ENCODE measurements at places on chromosomes 3 and 15.

DNA sequence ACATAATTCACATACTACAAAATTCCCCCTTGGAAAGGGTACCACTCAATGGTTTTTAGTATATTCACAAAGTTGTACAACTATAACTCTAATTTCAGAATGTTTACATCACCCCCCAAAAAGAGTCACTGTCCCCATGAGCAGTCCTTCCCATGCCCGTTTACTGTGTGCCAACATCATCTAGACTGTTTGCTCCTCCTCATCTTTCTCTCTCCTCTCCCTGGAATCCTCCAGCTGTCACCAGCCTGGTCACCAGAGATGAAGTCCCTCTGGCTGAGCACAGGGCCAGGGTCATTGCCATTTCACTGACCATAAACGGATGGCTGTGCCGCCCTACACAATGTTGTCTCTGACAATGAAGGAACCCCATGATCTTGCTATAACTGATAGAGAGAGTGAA lies 45.2 kb downstream of the C2CD4B start:
- no peaks in the 10 kb centered on the region for H3K36me3 ChIP-seq
- H3K27ac ChIP-seq: peak overlapping the region; percentile 79
- H3K27me3 ChIP-seq: no peaks in the 10 kb centered on the region
- DNase-seq: no peak
- H3K4me1 ChIP-seq: peaks cover 11% of the 10 kb centered on the region

DNA sequence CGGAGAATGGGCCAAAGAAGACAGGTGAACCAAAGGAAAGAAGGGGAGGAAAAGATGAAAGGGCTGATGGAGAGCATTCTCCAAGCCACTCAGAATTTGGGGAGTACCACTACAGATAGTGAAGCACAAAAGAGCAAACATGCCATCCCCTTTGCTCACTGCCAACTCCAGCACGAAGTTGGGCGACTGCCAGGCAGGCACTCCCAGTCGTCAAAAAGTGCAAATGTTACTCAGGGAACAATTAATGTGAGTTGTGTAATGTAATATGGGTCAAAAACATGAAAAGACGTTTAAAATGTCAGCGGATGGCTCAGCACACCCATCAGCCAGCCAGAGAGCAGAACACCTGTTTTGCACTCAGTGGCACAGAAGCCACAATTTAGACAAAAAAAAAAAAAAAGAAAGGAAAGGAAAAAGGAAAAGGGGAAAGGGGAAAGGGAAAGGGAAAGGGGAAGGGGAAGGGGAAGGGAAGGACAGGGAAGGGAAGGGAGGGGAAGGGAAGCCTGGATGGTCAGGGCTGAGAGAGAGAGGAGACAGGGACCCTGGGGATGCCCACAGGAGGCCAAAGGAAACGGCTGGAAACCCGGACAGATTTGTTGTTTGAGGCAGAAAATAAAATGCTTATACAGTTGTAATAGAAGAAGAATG lies 82.7 kb downstream of the COL8A1 start:
- no peaks in the 10 kb centered on the region for H3K27me3 ChIP-seq
- H3K4me3 ChIP-seq: no peak overlapping the region
- peaks cover 5% of the 10 kb centered on the region for H3K4me1 ChIP-seq
- DNase-seq: no peak
- H3K36me3 ChIP-seq: no peaks in the 10 kb centered on the region
- no peak overlapping the region for H3K27ac ChIP-seq

DNA sequence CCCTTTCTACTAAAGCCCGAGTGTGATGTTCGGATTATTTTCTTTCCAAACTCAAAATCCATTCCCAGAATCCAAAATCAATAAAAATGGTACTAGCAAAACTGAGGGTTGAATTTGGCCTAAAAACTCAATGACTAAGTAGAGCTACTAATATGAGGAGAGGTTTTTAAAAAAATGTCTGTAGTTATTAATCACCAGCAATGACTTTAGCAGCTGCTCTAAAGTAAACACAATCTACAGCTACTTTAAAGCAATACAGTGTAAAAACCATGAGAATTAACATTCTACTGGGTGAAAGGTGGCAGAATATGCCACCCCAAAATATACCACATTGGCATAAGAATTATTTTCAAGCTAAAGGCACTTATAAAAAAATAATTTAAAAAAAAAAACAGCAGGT lies 23.5 kb downstream of the FHIT start:
- no peak for DNase-seq
- no peak overlapping the region for H3K4me3 ChIP-seq
- H3K4me1 ChIP-seq: no peaks in the 10 kb centered on the region
- no peak overlapping the region for H3K27ac ChIP-seq
- no peaks in the 10 kb centered on the region for H3K36me3 ChIP-seq
- no peaks in the 10 kb centered on the region for H3K27me3 ChIP-seq

DNA sequence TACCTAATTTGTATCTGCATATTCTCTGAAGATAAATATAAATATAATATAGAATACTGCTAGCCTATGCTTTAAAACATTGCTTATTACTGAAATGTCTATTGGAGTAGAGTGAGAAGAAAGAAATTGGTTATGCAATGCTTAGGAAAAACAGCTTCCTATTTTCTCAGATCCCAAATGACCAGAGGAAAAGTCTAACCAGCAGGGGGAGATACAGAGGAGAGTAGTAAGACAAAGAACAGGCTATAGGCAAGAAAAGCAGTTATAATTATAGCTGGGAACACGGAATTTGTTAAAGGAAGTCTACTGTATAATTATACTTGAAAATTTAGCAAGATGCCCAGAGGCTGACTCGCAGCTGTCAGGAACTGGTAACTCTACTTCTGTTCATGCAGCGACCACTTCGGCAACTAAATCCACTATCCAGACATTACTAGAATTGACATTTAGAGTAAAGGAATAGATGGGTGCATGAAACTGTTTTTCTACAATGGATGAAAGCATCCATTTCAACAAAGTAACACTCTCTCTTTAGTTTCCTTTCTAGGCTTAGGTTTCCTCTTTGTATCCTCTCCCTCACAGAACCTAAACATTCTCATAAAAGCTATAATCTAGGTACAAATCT lies 97.2 kb downstream of the TBC1D5 start:
- H3K27ac ChIP-seq: no peak overlapping the region
- peaks cover 4% of the 10 kb centered on the region for H3K4me1 ChIP-seq
- H3K4me3 ChIP-seq: no peak overlapping the region

GRCh38 chr15:85400606-85401005 lies 20.2 kb downstream of the AKAP13 start:
- H3K27ac ChIP-seq: no peak overlapping the region
- H3K4me1 ChIP-seq: peaks cover 77% of the 10 kb centered on the region
- H3K27me3 ChIP-seq: no peaks in the 10 kb centered on the region
- no peak overlapping the region for H3K4me3 ChIP-seq

- H3K27me3 ChIP-seq: no peaks in the 10 kb centered on the region
- H3K27ac ChIP-seq: no peak overlapping the region
- no peak overlapping the region for H3K4me3 ChIP-seq
- H3K4me1 ChIP-seq: peaks cover 2% of the 10 kb centered on the region
- H3K36me3 ChIP-seq: no peaks in the 10 kb centered on the region
These were observed 5.4 kb upstream of the CRBN start for GRCh38 chr3:3184876-3185275.

DNA sequence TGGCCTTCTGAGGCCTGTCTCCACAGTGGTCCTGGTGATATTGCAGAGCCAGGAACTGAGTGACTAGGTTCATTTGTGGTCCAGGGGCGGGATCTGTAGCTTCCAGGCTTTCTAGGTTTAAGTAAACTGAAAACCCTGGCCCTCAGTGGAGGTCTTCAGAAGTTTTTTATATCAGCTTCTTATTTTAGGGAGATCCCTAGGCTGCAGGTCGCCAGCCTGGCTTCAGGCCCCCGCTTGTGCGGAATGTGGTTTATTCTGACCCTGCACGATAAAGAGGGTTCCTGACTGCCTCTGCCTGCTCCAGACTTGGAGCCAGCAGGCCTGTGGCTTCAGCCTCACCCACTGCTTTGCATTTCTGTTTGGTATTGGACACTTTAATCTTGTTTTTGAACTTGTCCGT lies 133.9 kb upstream of the PLXNA1 start:
- peaks cover 13% of the 10 kb centered on the region for H3K4me1 ChIP-seq
- H3K36me3 ChIP-seq: no peaks in the 10 kb centered on the region
- peak; percentile 15 for DNase-seq
- no peaks in the 10 kb centered on the region for H3K27me3 ChIP-seq
- H3K4me3 ChIP-seq: no peak overlapping the region
- no peak overlapping the region for H3K27ac ChIP-seq

DNA sequence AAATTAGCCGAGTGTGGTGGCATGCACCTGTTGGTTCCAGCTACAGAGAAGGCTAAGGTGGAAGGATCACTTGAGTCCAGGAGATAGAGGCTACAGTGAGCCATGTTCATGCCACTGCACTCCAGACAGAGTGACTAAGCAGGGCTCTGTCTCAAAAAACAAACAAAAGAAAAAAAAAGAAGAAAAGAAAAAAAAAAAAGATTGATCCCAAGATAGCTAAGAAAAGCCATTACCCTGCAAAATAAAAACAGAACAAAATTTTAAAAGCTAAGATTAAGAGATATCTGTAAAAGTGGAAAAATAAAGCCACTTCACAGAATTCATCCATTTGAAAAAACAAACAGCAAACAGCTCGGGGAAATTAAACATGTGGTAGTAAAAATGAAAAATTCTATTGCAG lies 23.8 kb downstream of the LRRC2 start:
- no peaks in the 10 kb centered on the region for H3K4me1 ChIP-seq
- no peaks in the 10 kb centered on the region for H3K27me3 ChIP-seq
- H3K36me3 ChIP-seq: no peaks in the 10 kb centered on the region
- no peak for DNase-seq
- no peak overlapping the region for H3K27ac ChIP-seq
- no peak overlapping the region for H3K4me3 ChIP-seq

GRCh38 chr3:155603302-155603701 lies 141.6 kb downstream of the PLCH1 start:
- no peaks in the 10 kb centered on the region for H3K4me1 ChIP-seq
- no peaks in the 10 kb centered on the region for H3K27me3 ChIP-seq
- DNase-seq: no peak
- no peak overlapping the region for H3K27ac ChIP-seq
- H3K36me3 ChIP-seq: no peaks in the 10 kb centered on the region

GRCh38 chr3:115825046-115825445 lies 201.7 kb downstream of the GAP43 start:
- no peak for DNase-seq
- no peaks in the 10 kb centered on the region for H3K4me1 ChIP-seq
- H3K36me3 ChIP-seq: no peaks in the 10 kb centered on the region
- no peaks in the 10 kb centered on the region for H3K27me3 ChIP-seq
- H3K4me3 ChIP-seq: no peak overlapping the region
- no peak overlapping the region for H3K27ac ChIP-seq

DNA sequence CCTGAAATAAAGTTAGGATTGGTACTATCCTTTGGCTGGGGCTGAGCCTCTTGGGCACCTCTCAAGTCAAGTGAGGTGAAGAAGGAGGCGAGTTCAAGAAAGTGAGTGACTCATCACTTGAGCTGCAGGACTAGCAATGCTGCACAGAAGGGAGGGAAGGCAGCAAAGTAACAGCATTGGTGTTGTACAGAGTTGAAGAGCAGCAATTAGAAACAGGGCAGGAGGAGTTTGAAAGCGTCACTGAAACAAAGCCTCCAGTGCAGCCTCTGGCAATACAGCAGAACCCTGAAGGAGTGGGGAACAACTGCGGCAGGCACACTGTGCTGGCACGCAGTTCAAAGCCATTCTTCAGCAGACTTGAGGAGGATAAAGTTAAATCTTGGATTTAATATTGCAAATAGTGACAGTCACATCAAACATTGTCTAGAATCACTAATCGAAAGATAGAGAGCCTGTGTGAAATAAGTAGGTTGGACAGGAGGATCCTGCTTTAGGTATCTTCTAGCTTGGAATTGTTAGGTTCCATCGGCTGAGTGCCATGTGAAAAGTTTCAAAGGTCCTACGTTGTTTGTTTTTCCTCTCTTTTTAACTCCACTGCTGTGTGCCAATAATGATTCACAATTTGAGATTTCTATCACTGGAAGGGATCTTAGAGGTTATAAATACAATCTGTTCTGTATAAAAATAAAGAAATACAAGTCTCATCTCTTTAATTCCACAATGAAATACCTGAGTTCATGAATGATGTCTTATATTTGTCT lies 479.8 kb downstream of the NAALADL2 start:
- no peaks in the 10 kb centered on the region for H3K27me3 ChIP-seq
- no peaks in the 10 kb centered on the region for H3K4me1 ChIP-seq
- H3K4me3 ChIP-seq: no peak overlapping the region
- DNase-seq: no peak

DNA sequence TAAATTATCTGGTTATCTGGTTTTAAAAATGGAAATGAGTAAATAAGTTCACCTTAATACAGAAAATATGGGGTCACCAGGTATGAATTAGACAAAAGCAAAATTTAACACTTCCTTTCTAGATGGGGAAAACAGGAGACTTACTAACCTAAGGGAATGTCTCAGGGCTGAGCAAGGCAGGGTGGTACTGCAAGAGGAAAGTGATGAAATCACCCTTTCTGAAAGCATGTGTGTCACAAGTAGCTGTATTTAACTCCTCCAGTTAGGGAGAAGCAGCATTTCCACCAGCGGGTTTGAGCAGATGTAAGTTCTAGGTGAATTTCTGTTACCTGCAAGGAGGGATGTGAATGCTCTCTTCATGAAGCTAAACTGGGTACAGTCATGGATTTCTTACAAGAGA lies 629.1 kb downstream of the MECOM start:
- no peaks in the 10 kb centered on the region for H3K4me1 ChIP-seq
- no peak overlapping the region for H3K4me3 ChIP-seq
- no peaks in the 10 kb centered on the region for H3K27me3 ChIP-seq
- no peak overlapping the region for H3K27ac ChIP-seq
- no peaks in the 10 kb centered on the region for H3K36me3 ChIP-seq

GRCh38 chr15:96851613-96852012 lies 521.1 kb downstream of the NR2F2 start:
- no peak for DNase-seq
- no peaks in the 10 kb centered on the region for H3K27me3 ChIP-seq
- no peaks in the 10 kb centered on the region for H3K4me1 ChIP-seq
- H3K36me3 ChIP-seq: no peaks in the 10 kb centered on the region

DNA sequence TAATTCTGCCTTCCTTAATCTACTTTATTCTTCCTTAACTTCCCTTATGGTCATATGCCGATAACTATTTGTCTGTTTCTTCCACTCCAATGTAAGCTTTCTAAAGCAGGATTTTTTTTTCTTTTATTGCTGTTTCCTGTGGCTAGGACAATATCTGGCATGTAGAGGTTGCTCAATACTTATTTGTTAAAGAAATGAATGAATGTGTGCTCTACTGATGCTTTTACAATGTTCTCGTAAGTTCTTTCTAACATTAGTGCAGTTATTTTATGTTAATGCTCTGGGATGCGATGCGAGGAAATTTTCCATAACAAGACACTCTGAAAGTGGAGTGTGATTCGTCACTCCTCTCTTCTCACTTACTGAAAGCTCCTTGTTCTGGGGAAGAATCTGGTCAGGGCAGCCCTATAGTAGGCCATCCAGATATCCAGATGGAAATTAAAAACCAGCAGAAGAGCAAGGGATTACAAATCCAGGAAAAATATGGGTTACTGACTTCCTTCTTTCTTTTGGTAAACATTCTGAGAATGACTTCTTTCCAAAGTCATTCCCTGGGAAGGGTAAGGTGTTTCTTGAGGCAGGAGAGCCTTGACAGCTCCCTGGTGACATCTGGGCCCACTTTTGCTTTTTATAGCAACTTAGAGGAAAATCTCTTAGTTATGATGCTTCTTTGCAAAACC lies 420.4 kb downstream of the PDCD6IP start:
- no peaks in the 10 kb centered on the region for H3K36me3 ChIP-seq
- no peak for DNase-seq
- H3K4me1 ChIP-seq: no peaks in the 10 kb centered on the region
- H3K27ac ChIP-seq: no peak overlapping the region

- no peaks in the 10 kb centered on the region for H3K27me3 ChIP-seq
- no peaks in the 10 kb centered on the region for H3K36me3 ChIP-seq
- no peak overlapping the region for H3K27ac ChIP-seq
- H3K4me1 ChIP-seq: no peaks in the 10 kb centered on the region
- no peak overlapping the region for H3K4me3 ChIP-seq
- no peak for DNase-seq
These were observed 112.5 kb upstream of the MLF1 start for GRCh38 chr3:158458464-158458863.

Data from sigmoid colon (tissue), 7 donors.